ENCODE measurements at places on chromosomes 3 and 15.

DNA sequence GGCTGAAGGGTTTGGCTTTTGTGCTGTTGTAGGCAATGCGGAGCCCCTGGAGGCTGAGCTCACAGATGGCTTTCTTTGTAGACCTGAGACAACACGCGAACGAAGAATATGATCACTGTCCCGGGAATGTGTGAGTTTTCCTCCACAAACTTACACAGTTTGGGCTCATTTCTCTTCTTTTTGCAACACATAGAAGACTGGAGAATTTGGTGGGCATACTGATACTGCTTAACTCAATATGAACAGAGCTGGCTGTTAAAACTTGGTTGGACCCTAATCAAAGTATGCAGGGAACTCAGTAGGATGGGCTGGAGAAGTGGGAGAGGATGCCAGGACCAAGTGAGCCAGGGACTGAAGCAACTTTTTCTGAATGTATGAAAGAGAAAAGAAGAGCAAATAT lies 12.2 kb upstream of the RFC4 start:
- DNase-seq, result no peak

- peak; percentile 86 for DNase-seq
Observed at GRCh38 chr15:30924353-30924752, 20.6 kb downstream of the FAN1 start.

DNA sequence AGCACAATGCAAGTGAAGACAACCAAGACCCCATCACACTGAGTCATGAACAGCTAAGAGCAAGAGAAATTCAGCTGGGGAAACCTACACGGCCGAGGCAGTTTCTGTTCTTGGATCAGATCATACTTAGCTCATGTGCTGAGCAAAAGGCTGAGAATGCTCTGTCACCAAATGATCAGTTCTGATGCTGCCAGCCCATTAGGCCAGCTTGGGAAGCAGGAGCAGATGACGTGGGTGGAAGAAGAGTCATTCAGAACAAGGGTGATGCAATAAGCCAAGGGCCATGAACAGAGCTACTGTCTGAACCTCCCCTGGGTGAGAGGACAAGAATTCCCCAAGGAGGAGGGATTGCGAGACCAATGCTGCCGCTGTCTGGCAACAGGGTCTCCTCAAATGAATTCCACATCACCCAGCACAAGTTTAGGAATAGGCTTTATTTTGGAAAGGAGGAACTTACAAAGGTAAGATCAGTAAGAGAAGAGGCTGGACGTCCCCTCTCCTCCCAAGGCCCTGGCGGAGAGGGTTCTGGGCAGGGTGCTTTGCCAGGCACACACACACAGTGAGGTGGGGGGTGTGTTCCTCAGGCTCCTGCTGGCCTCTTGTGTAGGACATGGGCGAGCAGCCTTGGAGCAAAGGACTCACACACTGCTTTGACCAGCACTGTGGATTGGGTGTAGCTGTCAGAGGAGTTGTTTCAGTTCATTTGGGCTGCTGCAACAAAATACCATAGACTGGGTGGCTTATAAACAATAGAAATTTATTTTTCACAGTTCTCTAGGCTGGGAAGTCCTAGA lies 65.6 kb upstream of the CTXND1 start:
- DNase-seq, result peak; percentile 78

DNA sequence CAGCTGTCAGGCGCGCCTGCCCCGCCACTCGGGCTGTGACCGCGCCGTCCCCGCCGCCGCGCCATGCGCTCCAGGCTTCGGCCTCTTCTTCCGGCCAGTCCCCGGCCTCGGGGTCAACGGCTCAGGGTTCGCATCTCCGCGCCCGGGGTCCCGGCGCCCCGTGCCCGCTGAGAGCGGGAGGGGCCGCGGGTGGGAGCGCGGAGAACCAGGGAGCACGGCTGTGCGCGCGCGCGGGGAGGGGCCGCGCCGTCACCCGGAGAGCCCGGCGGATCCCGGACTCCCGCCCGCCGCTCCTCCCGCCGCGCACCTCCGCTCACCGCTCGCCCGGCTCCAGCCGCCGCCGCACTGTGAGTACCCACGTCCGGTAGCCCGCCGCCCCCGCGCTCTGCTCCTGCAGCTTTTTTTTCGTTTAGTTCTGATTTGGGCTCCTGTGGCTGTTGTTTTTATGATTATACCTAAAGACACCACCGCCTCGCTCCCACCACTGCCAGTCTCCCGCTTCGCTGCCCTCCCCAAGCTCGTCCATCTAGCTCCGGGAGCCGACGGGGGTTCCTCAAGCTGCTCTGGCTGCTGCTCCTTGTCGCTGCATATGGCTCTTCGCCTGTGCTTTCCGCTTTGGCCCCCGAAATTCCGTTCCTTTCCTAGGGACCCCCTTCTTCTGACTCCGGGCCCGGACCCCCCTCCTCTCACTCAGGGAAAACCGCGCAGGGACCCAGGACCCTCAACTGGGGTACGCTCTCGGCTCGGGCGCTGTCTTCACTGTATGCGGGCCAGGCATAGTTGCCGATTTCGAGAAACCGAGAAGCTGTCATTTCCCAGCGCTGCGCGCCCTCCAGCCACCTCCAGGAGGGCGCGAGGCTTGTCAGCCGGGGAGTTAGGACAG lies 1.8 kb upstream of the SKOR1 start:
- DNase-seq, result no peak

- peak; percentile 48 for DNase-seq
Observed at GRCh38 chr3:60584250-60584649, 667.0 kb downstream of the FHIT start.

- DNase-seq, result peak; percentile 53
Observed at GRCh38 chr3:191372122-191372521, 41.8 kb upstream of the UTS2B start.

GRCh38 chr3:156409694-156410093 lies 145.2 kb downstream of the SSR3 start:
- no peak for DNase-seq

GRCh38 chr15:42110367-42110766 lies 16.0 kb upstream of the PLA2G4D start:
- DNase-seq, result no peak

GRCh38 chr15:39239562-39239961 lies 341.3 kb upstream of the THBS1 start:
- peak; percentile 75 for DNase-seq

- DNase-seq, result no peak
Observed at GRCh38 chr3:169780742-169781141, 7.5 kb downstream of the MYNN start.

- DNase-seq, result no peak
Observed at GRCh38 chr15:25465835-25466234, 27.0 kb upstream of the UBE3A start.
